ENCODE measurements at places on chromosomes 3 and 15. TPM values are rescaled to one million over a fixed set of nuclear protein-coding genes. Genes with fewer than 3 reads are reported as not detected.
A peak's percentile ranks its signal among the peaks of the same experiment; 100 is the strongest.

Gene NTRK3
- 60.8 TPM for polyA plus RNA-seq

Gene FOXB1
- polyA plus RNA-seq: not detected

Gene NIPA2
- polyA plus RNA-seq: 111 TPM

Gene MUSTN1
- polyA plus RNA-seq: not detected

Gene CX3CR1
- 0.04 TPM for polyA plus RNA-seq

Gene AADACL2
- not detected for polyA plus RNA-seq

Gene ZIC1
- polyA plus RNA-seq: not detected

Gene TF
- 0.53 TPM for polyA plus RNA-seq

DNA sequence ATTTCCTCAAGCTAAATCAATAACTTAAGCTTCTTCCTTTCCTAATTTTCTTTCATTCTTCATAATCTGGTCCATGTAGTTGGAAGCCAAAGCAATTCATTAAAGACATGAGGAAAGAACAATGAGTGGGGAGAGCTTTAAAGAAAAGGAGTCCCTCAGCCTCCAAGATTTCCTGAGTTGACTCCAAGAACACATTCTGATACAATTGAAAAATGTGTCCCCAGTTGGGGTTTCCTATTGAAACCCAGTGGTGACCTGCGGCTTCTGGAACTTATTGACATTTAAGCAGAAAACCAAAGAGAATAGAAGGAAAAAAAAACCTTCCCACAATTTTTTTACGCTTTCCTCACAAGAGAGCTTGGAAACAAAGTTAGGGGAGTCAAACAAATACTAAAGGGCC lies 37.0 kb downstream of the ATP8B4 start:
- no peak for DNase-seq

DNA sequence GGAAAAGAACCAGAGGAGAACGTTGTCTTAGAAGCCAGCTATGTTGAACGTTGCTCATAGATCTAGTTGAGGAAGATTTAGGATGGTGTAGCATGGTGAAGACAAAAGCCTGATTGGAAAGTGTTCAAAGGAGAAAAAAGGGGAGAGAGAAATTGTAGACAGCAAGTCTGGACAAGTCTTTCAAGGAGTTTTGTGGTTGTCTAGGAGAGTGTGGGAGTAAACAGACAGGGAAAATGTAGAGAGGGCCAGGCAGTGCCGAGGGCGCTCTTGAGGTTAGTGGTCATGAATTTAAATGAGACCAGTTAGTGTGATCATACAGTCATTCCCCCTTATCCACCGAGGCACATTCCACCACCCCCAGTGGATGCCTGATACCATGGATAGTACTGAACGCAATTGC lies 167.5 kb upstream of the IL12A start:
- DNase-seq: no peak

DNA sequence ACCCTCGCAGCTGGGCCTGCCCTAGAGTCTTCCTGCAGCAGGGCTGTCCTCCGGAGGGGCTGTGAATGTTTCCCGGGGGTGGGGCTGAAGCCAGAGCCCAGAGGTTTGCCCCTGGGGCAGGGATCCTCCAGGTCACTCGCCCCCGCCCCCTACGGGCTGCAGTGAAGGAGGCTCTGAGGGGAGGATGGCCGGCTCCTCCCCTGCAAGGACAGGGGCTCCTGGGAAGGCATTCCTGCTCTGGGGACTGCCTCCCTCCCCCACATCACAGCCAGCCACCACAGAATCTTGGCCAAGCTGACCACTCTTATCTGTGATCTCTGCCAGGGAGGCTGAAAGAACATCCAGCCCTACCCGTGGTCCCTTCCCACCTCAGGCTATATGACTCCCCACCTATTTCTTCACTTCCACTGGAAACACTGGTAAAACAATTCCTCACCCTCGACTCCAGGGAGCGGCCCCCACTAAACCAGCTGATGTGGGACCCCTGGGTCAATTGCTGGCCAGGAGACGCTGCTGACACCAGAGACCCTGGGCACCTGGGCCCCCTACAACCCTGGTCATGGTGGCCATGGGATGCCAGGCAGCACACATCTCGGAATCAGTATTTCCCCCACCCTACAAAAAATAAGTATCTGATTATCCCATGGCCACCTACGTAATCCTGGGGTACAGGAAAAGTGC lies 66.0 kb downstream of the HMCES start:
- DNase-seq: no peak

DNA sequence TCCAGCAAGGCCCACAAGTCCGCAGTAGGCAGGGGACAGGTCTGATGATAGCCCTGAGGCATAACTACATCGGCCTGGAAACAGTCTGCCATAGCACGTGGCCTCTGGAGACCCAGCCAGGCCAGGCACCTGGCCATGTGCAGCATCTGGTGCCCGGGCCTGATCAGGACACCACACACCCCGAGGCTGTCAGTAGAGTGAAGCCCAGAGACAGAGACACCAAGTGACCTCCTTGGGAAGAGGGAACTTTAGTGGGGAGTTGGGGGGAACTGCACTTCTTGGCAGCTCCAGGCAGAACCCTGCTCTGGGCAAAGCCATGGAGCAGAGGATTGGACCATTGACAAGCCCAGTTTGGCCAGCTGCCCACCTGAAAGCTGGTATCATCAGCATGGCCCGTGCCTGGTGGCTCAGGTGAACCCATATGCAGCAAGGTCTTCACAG lies 1.2 kb downstream of the SHISA5 start:
- DNase-seq: no peak

DNA sequence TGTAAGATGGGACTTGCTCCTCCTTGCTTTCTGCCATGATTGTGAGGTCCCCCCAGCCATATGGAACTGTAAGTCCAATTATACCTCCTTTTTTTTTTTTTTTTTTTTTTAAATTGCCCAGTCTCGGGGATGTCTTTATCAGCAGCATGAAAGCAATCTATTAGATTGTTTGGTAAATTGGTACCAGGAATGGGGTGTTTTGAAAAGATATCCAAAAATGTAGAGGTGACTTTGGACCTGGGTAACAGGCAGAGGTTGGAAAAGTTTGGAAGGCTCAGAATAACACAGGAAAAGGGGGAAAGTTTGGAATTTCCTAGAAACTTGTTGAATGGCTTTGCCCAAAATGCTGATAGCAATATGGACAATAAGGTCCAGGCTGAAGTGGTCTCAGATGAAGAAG lies 545.8 kb upstream of the ALCAM start:
- no peak for DNase-seq

- no peak for DNase-seq
These were observed 10.8 kb downstream of the IP6K1 start for GRCh38 chr3:49775538-49775937.

DNA sequence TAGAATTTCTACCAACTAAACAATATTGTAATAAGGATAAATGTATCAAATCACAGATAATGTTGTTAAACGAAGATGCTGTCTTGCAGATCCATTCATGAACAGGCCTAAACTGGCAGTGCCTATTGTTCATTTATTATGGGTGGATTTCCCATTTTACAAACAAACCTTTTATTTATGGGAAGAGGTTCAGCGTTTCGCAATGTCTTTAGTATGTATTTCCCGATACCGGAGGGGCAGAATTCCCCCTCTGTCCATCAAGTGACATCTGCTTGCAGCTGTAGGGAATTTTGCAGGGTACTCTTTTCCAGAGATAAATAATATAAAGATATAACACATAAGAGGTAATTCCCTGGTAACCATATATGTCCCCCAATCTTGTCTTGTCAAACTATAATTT lies 5.7 kb downstream of the CEP19 start:
- DNase-seq: no peak

GRCh38 chr15:38072348-38073177 lies 138.1 kb downstream of the TMCO5A start:
- DNase-seq: peak; percentile 39

GRCh38 chr3:114983248-114983647 lies 163.8 kb downstream of the ZBTB20 start:
- no peak for DNase-seq

- DNase-seq: peak; percentile 76
These were observed at the start of gene MST1R for GRCh38 chr3:49903451-49904424. TSS of gene MST1R (minus strand) at chr3:49903873. CDS start at chr3:49903609, 264 bp downstream.

DNA sequence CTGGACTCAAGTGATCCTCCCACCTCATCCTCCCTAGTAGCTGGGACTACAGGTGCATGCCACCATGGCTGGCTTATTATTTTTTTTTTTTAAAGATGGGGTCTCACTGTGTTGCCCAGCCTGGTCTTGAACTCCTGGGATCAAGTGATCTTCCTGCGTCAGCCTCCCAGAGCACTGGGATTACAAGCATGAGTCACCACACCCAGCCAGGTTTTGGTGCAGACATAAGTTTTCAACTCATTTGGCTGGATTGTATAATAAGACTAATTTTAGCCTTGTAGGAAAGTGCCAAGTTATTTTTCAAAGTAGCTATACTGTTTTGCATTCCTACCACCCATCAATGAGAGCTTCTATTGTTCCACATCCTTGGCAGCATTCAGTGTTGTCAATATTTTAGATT lies 32.1 kb downstream of the BUB1B start:
- no peak for DNase-seq

- DNase-seq: no peak
These were observed 347.9 kb downstream of the MCTP2 start for GRCh38 chr15:94579286-94579685.

- DNase-seq: no peak
These were observed 100.6 kb upstream of the PRR20G start for GRCh38 chr3:127388427-127388826.

- peak; percentile 73 for DNase-seq
These were observed 116.7 kb upstream of the LPP start for GRCh38 chr3:188037195-188037718.

DNA sequence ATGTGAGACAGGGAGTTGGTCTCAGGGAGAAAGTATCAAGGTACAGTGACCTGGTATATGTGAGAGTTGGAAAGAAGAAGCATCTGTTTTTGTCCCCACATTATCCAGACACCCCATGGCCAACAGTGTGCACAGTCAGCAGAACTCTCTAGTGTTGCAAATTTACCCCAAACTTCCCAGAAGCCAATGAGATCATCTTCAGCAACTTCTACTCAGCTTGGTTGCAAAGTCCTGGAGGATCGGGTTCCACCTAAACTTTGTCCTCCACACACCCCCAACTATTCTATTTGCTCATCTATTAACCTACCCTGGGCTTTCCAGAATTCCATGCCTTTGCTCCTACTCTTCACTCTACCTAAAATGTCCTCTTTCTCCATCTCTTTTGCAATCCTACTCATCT lies 15.7 kb downstream of the RBSN start:
- no peak for DNase-seq

GRCh38 chr3:120640231-120640630 lies 41.8 kb downstream of the HGD start:
- DNase-seq: no peak

DNA sequence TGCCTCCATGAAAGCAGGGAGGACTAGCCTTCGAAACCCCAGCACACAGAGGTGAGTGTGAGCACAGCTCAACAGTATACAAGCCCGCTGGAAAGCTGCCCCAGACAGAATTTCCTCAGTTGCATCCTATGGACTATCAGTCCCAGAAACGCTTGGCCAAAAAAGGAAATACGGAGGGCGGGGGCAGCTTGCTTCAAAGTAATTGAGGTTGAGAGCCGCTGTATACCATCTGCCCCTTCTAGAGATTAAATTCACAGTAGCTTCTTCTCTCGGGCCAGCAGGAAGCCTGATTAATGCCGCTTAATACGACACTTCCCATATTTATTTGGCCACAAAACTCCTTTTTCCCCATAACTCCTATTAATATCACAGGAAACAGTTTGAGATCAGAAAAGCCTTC lies 88.7 kb downstream of the LIPC start:
- no peak for DNase-seq

- DNase-seq: no peak
These were observed 5.1 kb upstream of the DNAH1 start for GRCh38 chr3:52310861-52311575.

GRCh38 chr3:170844377-170844776 lies 25.6 kb downstream of the RPL22L1 start:
- no peak for DNase-seq
